ENCODE measurements at places on chromosomes 6 and 20.

DNA sequence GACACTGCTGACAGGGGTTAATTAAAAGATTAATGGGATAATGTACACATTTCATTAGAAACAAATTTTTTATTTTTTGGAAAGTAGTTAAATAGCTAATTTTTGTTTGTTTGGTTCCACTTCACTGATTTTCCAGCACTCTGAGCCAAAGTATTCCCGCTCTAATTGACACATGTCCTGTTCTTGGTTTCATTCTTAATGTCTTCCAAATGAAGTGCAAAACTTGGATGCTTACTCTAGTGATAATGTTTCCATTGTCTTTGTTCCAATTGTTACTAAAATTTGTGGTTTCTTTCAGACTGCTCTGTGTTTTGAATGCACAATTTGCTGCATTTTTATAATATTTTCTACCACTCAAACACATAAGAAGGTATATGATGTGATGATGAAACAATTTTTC, 794.3 kb downstream of the PHF3 start:
- DNase-seq: no peak

DNA sequence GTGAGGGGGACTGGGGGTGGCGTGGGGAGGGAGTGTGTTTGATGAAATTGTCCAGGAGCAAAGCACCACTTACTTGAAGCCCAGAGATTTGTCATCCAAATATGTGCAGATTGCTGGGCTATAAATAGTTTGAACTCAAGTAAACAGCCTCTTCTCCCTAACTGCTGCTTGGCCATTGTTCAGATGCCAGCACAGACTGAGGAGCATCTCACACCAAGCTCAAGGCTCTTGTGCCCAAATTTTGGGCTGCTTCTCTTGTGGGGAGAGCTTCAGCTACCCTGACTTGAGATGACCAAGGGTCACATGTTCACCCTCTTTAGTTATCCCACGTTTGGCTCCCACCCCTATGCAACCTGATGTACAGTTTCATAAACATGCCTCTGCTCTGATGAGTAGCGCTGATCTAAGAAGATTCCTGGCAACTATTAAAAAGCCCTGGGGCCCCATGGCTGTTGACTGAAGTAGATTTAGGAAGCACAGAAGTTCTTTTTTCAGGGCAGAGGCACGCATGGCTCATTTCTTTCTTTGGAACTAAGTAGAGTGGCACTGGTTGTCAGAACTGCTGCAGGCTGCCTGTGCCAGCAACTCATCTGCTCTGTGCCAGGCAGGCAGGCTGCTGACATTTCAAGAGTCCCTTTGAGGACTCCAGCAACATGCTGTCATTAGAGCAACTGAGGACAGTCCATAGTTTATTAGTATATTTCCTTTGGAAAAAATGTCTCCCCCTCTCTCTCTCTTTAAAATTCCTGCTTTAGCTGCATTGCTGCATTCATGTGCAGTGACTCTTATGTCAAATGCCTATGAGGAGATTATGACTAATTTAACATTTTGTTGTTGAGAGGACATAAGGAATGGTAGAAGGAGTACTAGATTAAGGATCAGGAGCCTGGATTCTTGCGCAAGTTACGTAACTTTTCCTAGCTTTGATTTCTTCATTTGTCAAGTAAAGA, 9.6 kb upstream of the PKIG start:
- DNase-seq: no peak

GRCh38 chr20:10679269-10679668, 5.5 kb upstream of the JAG1 start:
- DNase-seq: no peak

- no peak for DNase-seq
Measured at GRCh38 chr20:8790442-8791074, 278.3 kb upstream of the PLCB4 start.

DNA sequence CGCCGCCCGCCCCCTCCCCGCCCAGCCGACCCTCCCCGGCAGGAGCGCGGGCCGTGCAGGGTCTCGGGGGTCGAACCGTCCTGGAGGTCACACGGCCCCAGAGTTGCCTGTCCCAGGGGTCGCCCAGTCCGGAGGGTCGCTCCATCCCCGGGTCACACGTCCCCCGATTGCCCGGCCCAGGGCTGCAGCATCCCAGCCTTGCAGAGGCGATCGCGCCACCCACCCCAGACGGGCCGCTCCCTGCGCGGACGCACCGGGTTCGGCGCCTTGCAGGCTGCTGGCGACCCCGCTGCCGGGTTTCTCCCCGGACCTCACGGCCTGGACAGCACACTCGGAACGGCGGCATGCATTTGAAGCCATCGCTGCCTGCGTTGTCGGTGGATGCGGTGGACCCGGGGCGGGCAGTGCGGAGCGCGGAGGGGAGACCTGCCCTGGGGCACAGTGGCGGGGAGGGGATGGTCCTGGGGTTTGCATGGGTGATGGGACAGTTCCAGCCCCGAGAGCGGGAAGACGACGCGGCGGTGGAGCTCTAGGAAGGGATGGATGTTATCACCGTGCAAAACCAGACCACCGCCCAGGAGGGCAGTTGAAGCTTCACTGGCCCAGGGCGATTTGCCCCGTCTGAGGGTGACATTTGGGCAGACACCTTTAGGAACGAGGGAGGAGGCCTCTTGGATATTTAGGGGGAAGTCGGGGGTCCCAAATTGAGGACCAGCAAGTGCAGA, 22.7 kb upstream of the FRMD1 start:
- DNase-seq: no peak

- no peak for DNase-seq
Measured at GRCh38 chr20:3727401-3728021, 5.0 kb upstream of the HSPA12B start.

- DNase-seq: no peak
Measured at GRCh38 chr6:116055513-116055912, 5.2 kb downstream of the FRK start.

DNA sequence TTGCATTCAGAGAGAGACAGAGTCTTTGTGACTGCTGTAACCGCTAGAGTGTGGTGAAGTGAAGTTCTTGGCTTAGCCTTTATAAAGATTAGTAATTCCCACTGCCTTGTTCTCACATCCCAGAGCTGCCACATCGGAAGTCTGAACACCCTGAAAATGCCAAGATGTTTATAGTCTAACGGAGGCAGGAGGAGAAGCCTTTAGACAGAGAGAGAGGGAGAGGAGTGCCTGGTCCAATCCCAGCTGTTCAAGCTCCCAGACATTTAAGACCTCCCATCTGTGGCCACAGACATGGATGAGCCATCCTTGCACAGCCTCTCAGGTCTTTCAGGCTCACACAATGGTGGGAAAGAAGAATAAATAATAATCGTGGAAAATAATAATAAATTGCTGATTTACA, 1422.8 kb upstream of the EYS start:
- DNase-seq: no peak

GRCh38 chr6:159943101-159943632, 25.7 kb upstream of the IGF2R start:
- no peak for DNase-seq

GRCh38 chr6:154521412-154521811, 10.9 kb upstream of the CNKSR3 start:
- DNase-seq: no peak

GRCh38 chr6:148769304-148769968, 22.6 kb downstream of the UST start:
- no peak for DNase-seq

- no peak for DNase-seq
Measured at GRCh38 chr6:140905050-140905449, 1227.7 kb upstream of the GJE1 start.

- no peak for DNase-seq
Measured at GRCh38 chr20:11920083-11920482, 2.4 kb downstream of the BTBD3 start.

GRCh38 chr6:37990762-37991525, 171.4 kb downstream of the ZFAND3 start:
- no peak for DNase-seq

DNA sequence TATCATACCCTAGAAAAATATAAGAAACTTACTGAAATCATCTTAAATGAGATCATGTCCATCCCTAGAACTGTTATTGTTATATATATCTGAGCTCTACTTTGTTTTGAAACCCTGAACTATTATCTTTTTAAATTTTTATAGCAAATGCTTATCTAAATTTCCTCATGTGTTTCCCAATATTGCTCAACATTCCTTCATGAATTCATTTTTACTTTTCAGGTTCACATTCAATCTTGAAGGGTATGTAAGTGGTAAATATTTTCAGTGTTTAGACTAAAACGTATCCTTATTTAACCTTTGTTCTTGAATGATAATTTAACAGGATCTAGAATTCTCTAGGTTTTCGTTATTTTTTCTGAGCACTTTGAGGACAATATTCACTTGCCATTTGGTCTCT, 23.9 kb downstream of the PDE7B start:
- DNase-seq: no peak

- DNase-seq: no peak
Measured at GRCh38 chr6:33339193-33339592, 21.6 kb upstream of the ZBTB22 start.

GRCh38 chr6:43913375-43914271, 143.6 kb downstream of the VEGFA start:
- DNase-seq: no peak

DNA sequence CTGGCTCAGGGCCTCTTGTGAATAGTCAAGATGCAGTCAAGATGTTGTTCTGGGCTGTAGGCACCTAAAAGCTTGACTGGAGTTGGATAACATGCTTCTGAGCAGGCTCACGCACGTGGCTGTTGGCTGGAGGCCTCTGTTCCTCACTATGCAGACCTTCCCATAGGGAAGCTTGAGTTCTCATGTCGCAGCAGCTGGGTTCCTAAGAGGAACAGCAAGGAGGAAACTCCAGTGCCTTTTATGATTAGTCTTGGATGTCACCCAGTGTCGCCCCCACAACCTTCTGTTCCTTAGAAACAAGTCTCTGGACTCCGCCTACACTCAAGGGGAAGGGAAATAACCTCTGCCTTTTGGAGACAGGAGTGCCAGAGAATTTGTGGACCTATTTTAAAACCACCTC, 210.7 kb downstream of the BCAS1 start:
- no peak for DNase-seq

- no peak for DNase-seq
Measured at GRCh38 chr6:51029561-51029960, 210.9 kb downstream of the TFAP2B start.

DNA sequence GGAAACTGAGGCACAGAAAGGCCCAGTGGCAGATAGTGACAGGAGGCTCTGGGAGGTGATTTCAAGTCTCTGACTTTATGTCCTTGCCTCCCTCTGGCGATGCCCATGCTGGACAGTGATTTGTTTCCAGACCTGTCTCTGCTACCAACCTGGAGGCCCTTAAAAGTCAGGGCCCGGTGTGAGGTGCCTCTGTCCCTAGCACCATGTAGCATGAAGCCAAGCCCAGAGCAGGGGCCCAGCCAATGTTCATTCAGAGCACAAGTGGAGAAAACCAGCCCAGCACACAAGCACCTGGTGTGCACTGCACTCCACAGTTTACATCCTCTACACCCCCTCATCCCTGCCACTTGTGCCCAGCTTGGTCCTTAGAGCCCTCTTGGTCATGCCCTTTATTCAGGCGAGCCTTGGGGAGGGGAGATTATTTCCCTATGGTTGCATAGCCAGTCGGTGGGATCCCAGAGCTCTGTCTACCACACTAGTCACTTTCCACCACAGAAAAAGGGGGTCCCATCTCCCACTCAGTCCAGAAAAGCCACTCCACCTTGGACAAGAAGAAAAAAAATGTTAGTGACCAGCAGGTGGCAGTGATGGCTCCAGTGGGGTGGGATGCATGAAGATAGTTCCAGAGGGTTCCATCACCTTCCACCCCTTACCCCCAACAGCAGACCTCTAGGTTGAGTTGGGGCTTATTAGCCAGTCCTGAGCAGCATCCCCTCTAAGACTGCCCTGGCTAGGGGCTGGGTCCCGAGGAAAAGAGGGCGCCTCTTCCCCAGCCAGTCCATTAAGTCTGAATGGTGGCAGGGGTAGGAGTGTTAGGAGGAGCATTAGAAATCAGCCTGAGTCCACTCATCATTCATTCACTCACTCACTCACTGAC, 30.9 kb downstream of the KIAA1755 start:
- no peak for DNase-seq

DNA sequence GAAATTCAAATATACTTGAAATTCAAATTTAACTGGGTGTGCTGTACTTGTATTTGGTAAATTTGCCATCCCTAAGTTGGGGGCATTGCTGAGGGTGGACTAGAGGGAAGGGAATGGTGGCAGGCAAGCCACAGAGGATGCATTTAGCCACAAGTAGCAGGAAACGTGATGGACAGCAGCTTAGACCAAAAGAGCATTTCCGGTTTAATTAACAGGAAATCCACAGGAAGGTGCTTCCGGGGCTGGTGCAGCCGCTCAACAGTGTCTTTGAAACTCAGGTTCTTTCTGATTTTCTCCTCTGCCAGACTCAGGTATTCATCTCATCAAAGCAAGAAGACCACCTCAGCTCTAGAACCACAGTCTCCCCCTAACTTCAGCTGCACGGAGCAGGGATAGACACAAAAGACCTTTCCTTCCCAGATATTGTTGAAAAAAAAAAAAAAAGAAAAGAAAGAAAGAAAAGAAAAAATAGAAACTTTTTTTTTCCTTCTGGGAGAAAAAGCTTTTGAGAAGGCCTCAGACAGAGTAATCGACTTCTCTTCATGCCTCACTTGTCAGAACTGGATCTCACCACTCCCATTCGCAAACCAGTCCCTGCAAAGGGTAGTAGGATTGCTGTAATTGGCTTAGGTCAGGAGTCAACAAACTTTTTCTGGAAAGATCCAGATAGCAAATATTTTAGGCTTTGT, 8.0 kb upstream of the BCAS1 start:
- DNase-seq: no peak

GRCh38 chr6:109875973-109876372, 102.1 kb upstream of the GPR6 start:
- DNase-seq: no peak

DNA sequence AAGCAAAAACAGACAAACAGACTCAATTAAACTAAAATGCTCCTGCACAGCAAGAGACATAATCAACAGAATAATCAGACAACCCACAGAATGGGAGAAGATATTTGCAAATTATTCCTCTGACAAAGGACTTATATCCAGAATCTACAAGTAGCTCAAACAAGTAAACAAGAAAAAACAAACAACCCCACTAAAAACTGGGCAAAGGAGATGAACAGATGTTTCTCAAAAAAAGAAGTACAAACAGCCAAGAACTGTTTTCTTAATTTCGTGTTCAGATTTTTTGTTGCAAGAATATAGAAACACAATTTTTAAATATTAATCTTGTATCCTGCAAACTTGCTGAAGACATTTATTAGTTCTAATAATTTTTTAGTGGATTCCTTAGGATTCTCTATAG, 274.1 kb downstream of the BCKDHB start:
- DNase-seq: no peak

DNA sequence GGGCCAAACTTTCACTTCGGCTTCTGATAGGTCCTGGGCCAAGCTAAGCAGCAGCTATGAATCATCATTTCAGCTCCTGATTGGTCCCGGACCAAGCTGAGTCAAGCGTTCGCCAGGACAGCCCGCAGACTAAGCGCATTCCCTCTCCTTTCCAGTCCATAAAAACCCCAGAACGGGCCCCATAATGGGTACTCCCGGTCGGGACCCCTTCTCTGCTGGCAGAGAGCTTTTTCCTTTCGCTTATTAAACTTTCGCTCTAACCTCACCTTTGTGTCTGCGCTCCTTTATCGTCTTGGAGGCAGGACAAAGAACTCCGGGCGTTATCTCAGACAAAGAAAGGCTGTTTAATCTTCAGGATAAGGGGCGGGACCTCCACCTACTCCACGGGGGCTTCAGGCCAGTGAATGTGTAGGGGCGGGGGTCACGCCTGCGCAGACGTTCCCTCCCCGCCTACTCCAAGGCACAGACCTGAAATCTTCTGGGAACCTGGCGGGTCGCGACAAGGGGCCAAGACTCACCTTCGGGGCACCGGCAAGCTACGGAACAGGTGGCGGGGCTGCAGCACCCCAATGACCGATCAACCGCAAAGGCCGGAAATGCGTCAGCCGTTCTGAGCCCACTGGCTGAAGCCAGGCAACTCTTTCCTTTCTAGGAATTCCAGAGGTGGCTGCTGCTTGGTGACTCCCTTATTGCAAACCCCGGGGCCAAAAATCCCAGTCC, at the start of gene ZSCAN31:
TSS of gene ZSCAN31 (minus strand) at position 585 of the 720 bp plus-strand sequence. CDS start 6,465 bp downstream, outside the sequence.
- DNase-seq: peak; percentile 52
